Naive thymus-derived CD8-positive, alpha-beta T cell (primary cell): ENCODE measurements at places on chromosomes 5 and 9. TPM values are rescaled to one million over a fixed set of nuclear protein-coding genes. Genes with fewer than 3 reads are reported as not detected.

Gene GDF9
- total RNA-seq: 1.7 TPM

DNA sequence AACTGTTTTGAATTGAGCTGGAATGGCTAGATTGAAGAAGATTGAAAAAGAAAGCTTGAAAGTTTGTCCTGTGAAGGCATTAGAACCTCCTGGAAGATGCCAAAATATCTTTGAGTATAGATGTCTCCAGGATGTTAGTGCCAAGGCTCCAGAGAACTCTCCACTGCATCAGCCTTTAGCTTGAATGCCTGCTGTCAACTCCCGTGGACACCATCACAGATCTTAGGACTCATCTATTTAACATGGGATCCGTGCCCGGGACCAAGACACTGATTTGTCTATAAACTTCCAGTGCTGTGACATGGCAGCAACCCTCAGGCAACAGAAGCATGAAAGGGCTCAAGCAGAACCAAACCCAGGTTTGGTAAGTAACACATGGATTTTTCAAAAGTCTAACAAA, 670.9 kb upstream of the ST8SIA4 start:
- H3K27me3 ChIP-seq: no peaks in the 10 kb centered on the region
- no peaks in the 10 kb centered on the region for H3K36me3 ChIP-seq
- H3K4me1 ChIP-seq: no peaks in the 10 kb centered on the region
- no peak overlapping the region for H3K27ac ChIP-seq
- no peak for DNase-seq

DNA sequence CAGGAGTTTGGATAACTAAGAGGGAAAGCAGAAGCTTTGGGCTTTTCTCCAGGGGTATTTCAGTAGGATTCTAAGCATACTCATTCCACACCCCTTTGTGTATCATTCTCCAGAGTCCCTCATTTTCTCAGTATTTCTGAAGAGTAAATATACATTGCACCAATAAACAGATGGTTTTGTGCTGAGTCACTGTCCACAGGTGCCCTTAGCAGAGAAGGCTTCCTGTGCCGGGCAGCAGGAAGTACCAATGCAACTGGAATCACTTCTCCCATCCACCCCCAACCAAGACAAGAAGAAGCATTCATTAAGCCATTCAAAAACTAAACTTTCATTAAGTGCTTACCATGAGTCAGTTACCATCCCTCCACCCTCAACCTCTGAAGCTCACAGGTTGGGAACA, 3.6 kb upstream of the CCNJL start:
- DNase-seq: no peak
- H3K4me1 ChIP-seq: peaks cover 15% of the 10 kb centered on the region
- no peaks in the 10 kb centered on the region for H3K36me3 ChIP-seq
- peaks cover 39% of the 10 kb centered on the region for H3K27me3 ChIP-seq
- no peak overlapping the region for H3K27ac ChIP-seq
- H3K4me3 ChIP-seq: no peak overlapping the region

Gene CCNI2
- 10.2 TPM for total RNA-seq

GRCh38 chr9:120768886-120769285, 24.3 kb downstream of the FBXW2 start:
- H3K27me3 ChIP-seq: no peaks in the 10 kb centered on the region
- H3K36me3 ChIP-seq: no peaks in the 10 kb centered on the region
- H3K4me1 ChIP-seq: no peaks in the 10 kb centered on the region
- H3K4me3 ChIP-seq: no peak overlapping the region
- no peak for DNase-seq

- no peaks in the 10 kb centered on the region for H3K4me1 ChIP-seq
- no peak for DNase-seq
- H3K27ac ChIP-seq: no peak overlapping the region
- H3K27me3 ChIP-seq: no peaks in the 10 kb centered on the region
These were observed 23.8 kb downstream of the NEURL1B start for GRCh38 chr5:172664681-172665541.

Gene FOXD4L3
- total RNA-seq: 0.29 TPM

DNA sequence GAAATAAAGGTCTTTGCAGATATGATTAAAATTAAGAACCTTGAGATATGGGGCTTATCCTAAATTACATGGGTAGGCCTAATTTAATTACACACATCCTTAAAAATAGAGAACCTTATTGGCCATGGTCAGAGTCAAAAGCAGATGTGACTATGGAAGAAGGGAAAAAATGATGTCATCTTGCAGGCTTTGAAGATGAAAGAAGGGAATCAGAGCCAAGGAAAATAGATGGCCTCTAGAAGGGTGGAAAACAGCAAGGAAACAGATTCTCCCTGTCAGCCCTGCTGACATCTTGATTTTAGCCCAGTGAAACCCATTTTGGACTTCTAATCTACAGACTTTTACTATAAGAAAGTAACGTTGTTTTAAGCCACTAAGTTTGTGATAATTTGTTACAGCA, 37.6 kb upstream of the KCNN2 start:
- no peaks in the 10 kb centered on the region for H3K4me1 ChIP-seq
- no peak overlapping the region for H3K27ac ChIP-seq
- no peaks in the 10 kb centered on the region for H3K27me3 ChIP-seq
- H3K4me3 ChIP-seq: no peak overlapping the region
- no peaks in the 10 kb centered on the region for H3K36me3 ChIP-seq
- DNase-seq: no peak

- no peaks in the 10 kb centered on the region for H3K27me3 ChIP-seq
- H3K4me3 ChIP-seq: no peak overlapping the region
- no peak overlapping the region for H3K27ac ChIP-seq
- peaks cover 71% of the 10 kb centered on the region for H3K4me1 ChIP-seq
- no peak for DNase-seq
These were observed 9.2 kb upstream of the IL12B start for GRCh38 chr5:159339460-159339859.

GRCh38 chr9:517993-518392, 303.3 kb downstream of the DOCK8 start:
- peaks cover 46% of the 10 kb centered on the region for H3K4me1 ChIP-seq
- H3K36me3 ChIP-seq: no peaks in the 10 kb centered on the region
- no peak overlapping the region for H3K27ac ChIP-seq
- no peak overlapping the region for H3K4me3 ChIP-seq

DNA sequence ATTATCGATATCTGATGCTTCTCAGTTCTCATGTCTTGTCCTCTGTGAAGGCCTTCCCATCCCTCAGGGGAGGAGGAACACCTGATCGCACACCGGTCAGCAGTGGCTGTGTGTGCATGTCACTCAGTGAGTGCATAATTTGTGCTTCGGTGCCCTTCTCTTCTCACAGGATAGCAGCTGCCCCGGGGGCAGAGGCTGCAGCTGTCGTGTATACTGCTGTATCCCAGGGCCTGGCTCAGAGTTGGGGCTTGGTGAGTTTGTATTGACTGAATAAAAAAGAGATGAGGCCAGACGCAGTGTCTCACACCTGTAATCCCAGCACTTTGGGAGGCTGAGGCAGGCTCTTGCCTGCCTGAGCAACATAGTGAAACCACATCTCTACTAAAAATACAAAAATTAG, 49.7 kb upstream of the NCS1 start:
- H3K4me1 ChIP-seq: peaks cover 30% of the 10 kb centered on the region
- peaks cover 2% of the 10 kb centered on the region for H3K36me3 ChIP-seq
- no peak for DNase-seq
- no peak overlapping the region for H3K4me3 ChIP-seq
- H3K27me3 ChIP-seq: no peaks in the 10 kb centered on the region
- no peak overlapping the region for H3K27ac ChIP-seq

DNA sequence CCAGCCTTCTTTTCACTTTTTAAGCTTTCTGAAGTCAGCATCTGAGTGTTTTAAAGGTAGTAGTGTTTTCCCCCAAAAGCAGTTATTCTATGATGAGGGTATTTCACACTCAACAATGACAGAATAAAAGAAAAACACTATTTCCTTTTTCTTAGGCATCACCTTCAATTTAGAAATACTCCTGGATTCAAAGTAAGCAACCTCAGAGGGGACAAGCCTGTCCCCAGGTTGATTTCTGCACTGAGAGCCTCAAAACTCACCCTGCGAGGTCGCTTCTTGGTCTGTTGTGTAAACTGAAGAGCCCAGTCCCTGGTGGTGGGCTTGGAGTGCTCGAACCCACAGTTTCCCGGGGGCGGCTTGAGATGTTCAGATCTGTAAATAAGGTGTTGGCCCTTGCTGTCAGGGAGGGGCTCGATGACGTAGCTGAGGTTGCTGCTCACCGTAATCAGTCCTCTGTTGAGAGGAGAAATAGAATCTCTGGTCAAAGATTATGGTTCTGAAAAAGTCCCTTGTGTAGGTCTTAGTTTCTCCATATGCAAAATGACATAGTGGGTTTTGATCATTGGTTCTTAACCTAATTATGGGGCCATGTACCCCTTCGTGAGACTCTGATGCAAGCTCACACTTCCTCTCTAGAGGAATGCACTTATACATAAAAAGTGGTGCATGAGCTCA, 55.9 kb downstream of the ADAM19 start:
- H3K4me3 ChIP-seq: no peak overlapping the region
- H3K27ac ChIP-seq: no peak overlapping the region
- peaks cover 3% of the 10 kb centered on the region for H3K27me3 ChIP-seq
- no peak for DNase-seq
- no peaks in the 10 kb centered on the region for H3K4me1 ChIP-seq

Gene GRM6
- not detected for total RNA-seq

GRCh38 chr5:154466671-154467070, 11.4 kb downstream of the HAND1 start:
- H3K27me3 ChIP-seq: peaks cover 35% of the 10 kb centered on the region
- no peak for DNase-seq
- peaks cover 13% of the 10 kb centered on the region for H3K4me1 ChIP-seq
- H3K36me3 ChIP-seq: peaks cover 3% of the 10 kb centered on the region

DNA sequence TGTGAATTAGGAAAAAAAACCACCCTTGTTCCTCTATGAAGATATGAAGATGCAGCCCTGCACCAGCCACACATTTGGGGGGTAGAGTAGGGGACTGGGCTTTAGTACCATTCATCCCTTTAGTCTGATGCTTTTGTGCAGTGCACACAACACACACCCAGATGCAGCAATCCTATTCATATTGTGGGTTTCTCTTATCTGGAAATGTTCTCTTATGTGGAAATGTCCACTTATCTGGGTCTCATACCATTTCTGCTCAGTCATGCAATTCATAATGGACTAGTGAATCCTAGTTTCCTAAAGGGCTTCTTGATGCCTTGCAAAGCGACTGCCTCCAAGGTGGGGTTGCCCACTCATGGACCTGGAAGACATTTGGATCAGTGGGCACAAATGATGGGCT, 47.8 kb downstream of the C9orf152 start:
- no peak overlapping the region for H3K27ac ChIP-seq
- H3K4me3 ChIP-seq: no peak overlapping the region
- H3K4me1 ChIP-seq: peaks cover 39% of the 10 kb centered on the region
- DNase-seq: no peak
- H3K27me3 ChIP-seq: no peaks in the 10 kb centered on the region
